ENCODE measurements at places on chromosomes 7 and 10. TPM values are rescaled to one million over a fixed set of nuclear protein-coding genes. Genes with fewer than 3 reads are reported as not detected.
A peak's percentile ranks its signal among the peaks of the same experiment; 100 is the strongest.

- no peak for DNase-seq
Observed at GRCh38 chr10:23319835-23320234, 24.8 kb downstream of the C10orf67 start.

GRCh38 chr10:44731283-44731682, 179.9 kb upstream of the TMEM72 start:
- DNase-seq, result no peak

GRCh38 chr7:75969704-75970498, 24.5 kb downstream of the TMEM120A start:
- DNase-seq, result no peak

DNA sequence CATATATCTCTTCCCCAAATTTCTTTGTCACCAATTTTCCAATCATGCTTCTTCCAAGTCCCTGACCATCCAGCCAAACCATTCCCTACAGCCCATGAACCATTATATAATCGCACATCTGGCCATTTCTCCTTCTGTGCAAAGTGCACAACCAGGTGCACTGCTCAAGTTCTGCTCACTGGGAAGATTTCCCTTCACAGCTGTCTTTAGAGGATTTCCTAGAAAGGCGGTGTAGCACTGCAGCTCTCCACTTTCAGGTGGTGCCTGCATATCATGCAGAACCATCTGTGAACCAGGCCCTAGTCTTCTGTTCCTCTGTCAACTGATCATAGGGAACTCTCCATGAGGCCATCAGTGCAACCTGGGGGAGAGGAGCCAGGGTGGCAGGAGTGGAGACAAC, 95.0 kb upstream of the CABCOCO1 start:
- DNase-seq, result no peak

- no peak for DNase-seq
Observed at GRCh38 chr10:94115725-94116124, 122.0 kb downstream of the PLCE1 start.

GRCh38 chr10:70474780-70475179, 3.8 kb upstream of the PALD1 start:
- no peak for DNase-seq

DNA sequence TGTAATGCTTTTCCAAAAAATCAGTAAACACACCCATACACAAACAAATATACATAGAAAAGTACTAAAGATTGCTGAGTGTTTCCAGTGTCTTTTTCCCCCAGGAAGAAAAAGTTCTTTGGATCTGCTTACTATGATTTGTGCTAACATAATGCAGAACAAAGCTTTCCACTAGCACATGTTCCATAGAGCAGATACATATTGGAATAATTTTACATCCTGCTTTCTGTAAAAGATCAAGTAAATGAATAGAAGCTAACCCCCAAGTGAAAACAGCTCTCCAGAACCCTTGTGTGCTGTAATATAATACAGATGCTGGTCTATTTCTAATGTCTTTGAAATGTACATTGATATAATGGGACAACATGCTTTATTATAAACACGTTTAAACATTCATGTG, 125.5 kb downstream of the PON1 start:
- no peak for DNase-seq

GRCh38 chr7:69878591-69878990, 280.3 kb downstream of the AUTS2 start:
- no peak for DNase-seq

GRCh38 chr7:133434246-133434865, 181.5 kb downstream of the EXOC4 start:
- DNase-seq, result no peak

DNA sequence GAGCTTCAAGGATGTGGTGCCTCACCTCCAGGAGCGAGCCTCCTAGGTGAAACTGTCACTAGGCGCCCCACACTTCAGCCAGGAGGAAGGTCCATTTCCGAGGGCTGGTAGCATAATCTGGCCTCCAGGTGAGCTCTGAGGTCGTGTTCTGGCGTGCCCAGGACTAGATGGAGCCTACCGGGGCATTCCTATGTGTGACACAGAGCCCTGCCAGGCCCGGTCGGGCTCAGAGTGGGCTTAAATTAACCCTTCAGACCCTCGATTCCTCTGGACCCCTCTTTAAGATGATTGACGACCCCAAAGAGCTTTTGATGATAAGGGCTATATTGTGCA, 233.1 kb downstream of the EBF3 start:
- no peak for DNase-seq

- no peak for DNase-seq
Observed at GRCh38 chr10:60986791-60987190, 42.8 kb upstream of the RHOBTB1 start.

DNA sequence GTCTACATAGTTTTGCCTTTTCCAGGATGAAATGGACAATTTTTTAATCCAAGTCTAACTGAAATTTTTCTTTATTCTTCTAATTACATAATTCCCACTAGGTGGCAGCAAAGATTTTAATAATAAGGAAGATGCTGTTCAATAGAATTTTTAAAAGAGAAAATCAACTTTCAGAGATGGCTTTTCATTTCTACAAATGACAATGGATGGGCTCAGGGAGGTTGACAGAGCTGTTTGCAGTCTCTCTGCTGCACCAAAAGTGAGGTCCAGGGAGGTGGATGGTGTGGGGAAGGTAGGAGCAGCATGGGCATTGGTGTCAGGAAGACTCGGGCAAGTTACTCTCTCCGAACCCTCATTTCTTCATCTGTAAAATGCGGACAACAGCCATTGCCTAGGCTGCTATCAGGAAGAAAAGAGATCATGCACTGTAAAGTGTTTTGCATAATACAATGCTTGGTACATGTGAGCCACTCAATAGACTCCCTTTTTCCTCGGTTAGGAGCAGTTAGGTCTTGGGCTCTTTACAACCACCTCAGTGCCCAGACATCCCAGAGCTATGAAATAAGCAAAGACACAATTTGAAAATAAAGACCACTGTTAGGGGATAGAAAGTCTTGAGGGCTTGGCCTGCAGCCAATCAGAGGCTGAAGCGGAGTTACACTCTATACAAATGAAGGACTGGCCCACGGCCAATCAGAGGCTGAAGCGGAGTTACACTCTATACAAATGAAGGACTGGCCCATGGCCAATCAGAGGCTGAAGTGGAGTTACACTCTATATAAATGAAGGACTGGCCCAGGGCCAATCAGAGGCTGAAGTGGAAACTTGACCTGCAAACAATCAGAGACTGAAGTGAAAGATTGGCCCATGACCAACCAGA, 107.1 kb downstream of the ABLIM1 start:
- DNase-seq, result no peak

DNA sequence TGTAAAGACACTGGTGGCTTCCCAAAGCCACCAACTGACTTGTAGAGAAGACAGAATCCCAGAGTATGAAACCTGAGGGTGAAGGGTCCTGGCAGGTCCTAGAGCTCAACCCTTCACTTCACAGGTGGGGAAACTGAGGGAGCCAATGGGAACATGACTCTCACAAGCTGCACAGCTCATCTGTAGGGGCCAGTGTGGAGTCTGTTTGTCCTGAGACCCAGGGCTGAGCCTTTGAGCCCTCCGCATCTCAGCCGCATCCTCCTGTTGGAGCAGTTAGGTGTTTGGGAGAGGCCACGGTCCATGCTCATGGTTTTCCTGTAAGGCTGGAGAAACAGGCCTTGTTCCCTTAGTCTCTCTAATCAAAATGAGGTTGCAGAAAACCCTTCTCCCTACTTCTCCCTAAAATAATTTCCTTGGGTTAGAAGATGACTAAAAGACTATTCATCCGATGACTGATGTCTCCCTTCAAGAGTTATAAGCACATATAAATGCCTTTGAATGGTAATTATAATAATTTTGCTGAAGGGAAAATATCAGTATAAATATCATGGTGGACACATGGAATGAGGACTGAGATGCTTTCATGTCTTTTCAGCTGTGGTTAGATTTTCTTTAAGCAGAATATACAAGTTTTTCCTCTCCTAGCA, 10.3 kb downstream of the HTRA1 start:
- DNase-seq, result no peak

DNA sequence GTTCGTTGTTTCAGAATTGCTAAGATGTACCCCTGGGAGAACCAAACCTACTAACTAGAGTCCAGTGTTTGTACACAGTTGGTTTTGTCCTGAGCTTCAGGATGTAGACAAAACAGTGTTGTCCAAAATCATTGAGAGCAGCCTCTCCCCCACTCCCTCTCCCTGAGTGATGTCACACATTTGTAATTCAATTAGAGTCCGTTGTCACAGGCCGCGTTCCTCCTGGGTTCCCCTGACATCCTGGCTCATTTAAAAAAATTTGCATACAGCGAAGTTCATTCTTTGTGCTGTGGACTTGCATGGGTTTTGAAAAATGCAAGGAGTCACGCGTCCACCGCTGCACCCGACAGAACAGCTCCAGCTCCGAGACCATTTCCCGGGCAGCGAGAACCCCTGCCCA, 10.3 kb downstream of the GRIFIN start:
- DNase-seq, result no peak

- DNase-seq, result no peak
Observed at GRCh38 chr7:142250705-142251104, 7.2 kb downstream of the PRSS58 start.

GRCh38 chr10:69366738-69367137, 50.0 kb downstream of the TACR2 start:
- DNase-seq, result no peak

DNA sequence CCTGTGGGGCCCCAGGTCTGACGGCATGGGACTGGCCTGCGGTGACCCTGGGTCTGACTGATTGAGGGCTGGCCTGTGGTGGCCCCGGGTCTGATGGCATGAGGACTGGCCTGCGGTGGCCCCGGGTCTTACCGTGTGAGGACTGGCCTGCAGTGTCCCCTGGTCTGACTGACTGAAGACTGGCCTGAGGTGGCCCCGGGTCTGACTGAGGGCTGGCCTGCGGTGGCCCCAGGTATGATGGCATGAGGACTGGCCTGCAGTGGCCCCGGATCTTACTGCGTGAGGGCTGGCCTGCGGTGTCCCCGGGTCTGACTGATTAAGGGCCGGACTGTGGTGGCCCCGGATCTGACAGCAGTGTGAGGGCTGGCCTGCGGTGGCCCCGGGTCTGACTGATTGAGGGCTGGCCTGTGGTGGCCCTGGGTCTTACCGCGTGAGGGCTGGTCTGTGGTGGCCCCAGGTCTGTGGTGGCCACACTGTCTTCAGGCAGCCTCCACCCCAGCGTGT, 10.9 kb downstream of the JAKMIP3 start:
- peak; percentile 24 for DNase-seq

- no peak for DNase-seq
Observed at GRCh38 chr7:79968077-79968648, 166.5 kb upstream of the GNAI1 start.

DNA sequence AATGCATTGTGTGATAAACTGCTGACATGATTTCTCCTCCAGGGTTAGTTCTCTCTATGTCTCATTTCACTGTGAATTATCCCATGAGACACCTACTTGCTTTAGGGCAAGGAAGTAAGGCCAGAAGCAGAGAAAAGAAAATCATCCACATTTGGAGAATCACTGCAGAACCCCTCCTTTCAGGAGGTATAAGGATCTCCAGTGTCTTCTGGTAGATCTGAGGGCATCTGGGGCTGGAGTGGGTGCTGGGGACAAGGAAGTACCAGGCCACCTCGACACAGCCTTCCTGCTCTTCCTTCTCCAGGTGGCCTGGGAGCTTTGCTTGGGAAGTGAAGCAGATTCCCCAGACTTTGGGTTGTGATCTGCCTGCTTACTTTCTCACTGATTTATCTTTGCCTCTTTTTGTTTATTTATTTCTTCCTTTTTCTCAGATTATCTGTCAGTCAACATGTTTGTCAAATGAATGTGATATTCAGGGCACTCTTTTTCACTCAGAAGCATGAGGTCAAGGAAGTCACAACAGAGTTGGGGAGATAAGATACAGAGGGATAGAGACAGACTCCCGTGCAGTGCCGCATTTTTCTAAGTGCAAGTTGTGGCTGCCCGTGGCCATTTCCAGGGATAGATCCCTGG, 12.4 kb upstream of the CAMK2G start:
- no peak for DNase-seq

DNA sequence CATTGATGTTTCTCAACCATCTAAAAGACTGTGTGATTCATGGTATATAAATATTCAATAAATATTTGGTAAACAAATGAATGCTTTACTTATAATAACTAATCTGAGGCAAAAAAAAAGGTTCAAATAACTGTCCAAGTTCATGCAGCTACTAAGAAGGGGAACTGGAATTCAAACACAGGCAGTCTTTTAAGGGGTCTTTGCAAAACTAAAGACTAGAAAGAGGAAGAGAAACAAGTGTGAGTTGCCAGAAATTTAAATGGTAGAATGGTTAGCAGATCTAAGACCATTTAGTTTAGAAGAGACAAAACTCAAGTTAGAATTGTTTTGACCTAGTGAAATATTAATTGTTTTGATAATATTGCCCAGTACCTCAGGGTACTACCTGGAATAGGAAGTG, 642.0 kb upstream of the LRRN3 start:
- DNase-seq, result no peak

DNA sequence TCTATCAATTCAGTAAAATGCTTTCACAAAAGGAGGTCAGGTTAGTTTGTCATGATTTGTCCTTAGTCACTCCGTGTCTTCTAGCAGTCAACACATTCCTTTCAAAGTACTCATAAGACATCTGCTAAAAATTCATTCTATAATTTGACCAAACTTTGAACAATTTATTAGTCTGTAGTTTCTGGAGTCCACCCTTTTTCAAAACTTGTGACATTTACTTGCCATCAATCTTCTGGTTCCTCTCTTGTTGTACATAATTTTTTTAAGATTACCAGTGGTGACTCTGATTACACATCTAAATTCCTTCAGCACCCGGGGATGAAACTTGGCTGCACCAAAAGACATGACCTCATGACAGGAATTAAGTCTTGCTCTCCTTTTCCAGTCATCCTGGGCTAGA, 130.1 kb downstream of the NEBL start:
- no peak for DNase-seq

DNA sequence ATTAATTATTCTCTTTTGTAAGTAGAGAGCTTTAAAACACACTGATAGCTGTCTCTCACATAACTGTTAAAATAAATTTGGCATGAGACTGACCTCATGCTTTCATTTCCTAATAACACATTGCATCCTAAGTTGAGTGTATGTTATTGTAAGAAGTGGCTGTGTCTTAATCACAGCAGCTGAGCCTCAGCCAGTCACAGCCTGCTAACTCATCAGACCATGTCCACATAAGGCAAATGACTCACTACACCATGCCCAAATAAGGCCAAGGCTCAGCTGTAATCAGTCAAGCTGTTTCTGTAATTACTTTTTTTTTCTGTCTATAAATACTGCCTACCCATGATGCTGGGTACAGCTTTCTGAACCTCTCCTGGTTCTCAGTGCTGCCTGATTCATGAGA, 860.9 kb downstream of the XPNPEP1 start:
- no peak for DNase-seq

TRPV5 gene
- 0.29 TPM for total RNA-seq

TCTN3 gene
- 45.7 TPM for total RNA-seq

ELOVL3 gene
- 0.27 TPM for total RNA-seq

PON1 gene
- total RNA-seq, result not detected

CYTH3 gene
- 28.3 TPM for total RNA-seq

ZNF804B gene
- total RNA-seq, result 0.66 TPM

KIAA1549 gene
- total RNA-seq, result 34.8 TPM

ANXA8 gene
- 2.0 TPM for total RNA-seq

SUGCT gene
- 8.4 TPM for total RNA-seq

NSUN5 gene
- 18.6 TPM for total RNA-seq

FAM25C gene
- total RNA-seq, result not detected

ANXA8L1 gene
- 1.1 TPM for total RNA-seq

ELN gene
- 37.4 TPM for total RNA-seq

CRHR2 gene
- not detected for total RNA-seq

OGDH gene
- total RNA-seq, result 67.4 TPM
